Esophagus squamous epithelium (tissue), 5 donors: ENCODE measurements at places on chromosomes 7 and 10.

DNA sequence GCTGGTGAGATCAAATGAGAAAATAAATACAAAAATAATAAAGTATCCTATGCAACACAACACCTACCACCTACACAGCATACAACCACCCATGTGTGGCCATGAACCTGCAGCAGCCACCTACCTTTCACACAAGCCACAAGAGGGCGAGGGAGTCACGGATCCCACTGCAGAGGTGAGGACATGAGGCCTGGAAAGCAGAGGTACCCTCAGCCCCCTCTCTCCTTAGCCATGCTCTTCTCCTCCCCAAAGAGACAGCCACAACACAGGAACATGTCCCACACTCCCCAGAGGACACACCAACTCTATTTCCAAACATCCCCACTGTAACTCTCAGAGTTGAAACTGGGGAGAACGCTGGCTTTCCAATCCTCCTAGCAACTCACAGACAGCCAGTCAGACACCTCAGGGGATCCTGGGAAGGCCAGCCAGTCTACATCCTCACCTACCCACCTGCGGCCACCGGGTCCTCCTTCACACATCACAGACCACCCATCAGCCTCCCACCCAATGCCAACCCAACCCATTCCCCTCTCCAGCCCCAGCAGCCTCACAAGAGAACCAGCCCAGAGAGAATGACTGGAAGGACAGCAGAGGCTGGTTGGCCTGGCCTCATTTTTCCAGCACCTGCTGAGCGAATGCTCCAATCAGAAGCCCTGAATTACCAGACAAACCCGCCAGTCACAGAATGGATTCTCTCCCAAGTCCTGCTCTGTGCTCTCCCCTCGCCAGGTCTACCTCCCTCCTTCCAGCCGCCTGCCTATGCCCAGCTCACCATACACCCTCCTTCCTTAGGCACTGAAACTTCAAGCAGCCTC lies 18.4 kb downstream of the DLG5 start:
- no peak for DNase-seq

- DNase-seq, result no peak
These were observed 5.3 kb downstream of the NFKB2 start for GRCh38 chr10:102400598-102401341.

DNA sequence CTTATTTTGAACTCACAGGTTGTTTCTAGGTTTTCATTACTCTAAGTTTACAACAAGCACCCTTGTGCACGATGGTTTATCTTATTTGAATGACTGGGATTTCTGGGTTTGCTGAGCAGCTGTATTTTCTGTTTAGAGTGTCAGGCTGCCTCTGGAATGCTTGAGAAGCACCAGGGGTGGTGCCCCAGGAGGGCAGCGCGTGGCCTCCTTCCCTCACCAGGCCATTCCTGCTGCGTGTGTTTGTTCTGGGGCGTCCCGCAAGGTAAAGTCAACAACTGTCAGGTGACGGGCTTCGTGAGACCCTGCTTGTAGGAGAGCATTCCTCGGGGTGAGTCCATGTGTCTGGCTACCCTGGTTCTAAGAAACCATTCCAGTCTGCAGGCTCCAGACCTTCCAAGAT lies 54.9 kb downstream of the FAM171A1 start:
- no peak for DNase-seq

DNA sequence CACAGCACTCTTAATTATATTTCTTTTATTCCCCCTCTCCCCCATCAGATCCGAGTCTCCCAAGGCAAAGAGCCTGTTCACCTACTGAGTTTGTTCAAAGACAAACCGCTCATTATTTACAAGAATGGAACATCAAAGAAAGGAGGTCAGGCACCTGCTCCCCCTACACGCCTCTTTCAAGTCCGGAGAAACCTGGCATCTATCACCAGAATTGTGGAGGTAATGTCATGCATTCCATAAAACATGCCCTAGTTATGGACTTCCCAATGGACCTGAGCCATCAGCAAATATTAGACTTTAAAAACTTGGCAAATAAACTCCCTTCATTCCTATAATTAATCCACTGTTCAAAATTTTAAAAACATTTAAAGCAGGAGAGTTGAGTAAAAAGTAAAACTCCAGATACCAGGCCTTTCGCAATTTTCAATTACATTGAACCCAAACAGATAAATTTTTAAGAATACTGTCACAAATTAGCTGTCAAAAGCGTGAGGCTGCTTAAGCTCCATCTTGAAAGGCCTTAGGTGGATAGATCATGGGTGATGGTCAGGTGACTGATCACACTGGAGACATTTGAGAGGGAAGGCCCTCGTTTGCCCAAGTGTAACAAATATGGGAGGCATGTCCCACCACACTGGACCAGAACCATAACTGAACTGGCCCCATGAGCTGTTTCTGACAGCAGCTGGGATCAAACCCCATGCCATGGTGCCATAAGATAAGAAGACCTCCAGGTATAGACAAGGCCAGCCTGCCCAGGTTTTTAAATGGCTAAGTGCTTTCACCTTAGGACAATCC lies 46.9 kb upstream of the ARL4A start:
- DNase-seq, result no peak

- DNase-seq, result no peak
These were observed 37.1 kb downstream of the MASTL start for GRCh38 chr10:27192284-27192683.

DNA sequence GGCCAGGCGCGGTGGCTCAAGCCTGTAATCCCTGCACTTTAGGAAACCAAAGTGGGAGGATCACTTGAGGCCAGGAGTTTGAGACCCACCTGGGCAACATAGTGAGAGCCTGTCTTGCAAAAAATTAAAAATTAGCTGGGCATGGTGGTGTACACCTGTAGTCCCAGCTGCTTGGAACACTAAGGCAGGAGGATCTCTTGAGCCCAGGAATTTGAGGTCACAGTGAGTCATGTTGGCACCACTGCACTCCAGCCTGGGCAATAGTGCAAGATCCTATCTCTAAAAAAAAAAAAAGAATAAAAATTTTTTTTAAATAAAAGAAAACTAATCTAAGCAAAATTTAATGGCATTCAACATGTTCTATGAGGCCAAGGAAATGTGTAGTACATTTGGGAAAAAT lies 44.9 kb upstream of the UBN2 start:
- DNase-seq, result no peak

DNA sequence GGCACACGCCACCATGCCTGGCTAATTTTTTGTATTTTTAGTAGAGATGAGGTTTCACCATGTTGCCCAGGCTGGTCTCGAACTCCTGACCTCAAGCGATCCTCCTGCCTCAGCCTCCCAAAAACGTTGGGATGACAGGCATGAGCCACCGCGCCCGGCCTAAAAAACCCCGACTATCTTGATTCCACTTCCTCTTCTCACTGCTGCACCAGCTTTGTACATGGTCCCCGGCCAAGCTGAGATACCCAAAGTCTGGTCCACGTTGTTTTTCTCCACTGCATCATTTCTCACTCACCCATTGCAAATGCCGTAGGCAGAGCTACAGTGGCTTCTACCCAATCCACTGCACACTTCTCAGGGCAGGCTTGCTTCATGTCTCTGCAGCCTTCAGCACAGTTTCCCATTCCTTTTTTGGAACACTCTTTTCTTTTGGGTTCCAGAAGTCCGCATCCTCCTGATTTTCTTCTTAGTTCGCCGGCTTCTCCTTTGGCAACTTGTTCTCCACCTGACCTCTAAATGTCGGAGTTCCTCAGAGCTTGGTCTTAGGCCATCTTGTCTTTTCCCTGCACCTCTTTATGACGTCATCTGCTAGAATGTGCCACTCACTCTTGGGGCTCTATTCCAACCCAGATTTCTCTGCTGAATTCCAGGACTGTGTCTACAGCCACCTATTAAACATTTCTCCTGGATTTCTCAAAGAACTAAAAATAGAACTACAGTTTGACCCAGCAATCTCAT lies 6.0 kb upstream of the GNB2 start:
- DNase-seq, result no peak

GRCh38 chr7:141328290-141328689 lies 222.9 kb upstream of the AGK start:
- no peak for DNase-seq

DNA sequence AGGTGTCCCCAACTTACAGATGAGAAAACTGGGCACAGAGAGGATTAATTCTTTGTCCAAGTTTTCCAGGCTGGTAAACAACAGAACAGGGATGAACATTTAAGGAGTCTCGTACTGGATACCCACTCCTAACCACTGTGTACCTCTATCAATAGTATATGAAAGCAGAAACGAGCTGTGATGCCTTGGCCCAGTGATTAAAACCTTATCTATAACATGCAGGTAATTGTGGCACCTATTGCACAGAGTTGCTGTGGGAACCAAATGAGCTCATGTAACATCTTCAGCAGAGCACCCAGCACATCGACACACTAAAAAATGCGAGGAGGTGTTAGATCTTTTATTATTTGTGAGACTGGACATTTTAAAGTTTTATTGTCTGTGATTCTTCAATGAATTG lies 1.6 kb downstream of the TMEM273 start:
- no peak for DNase-seq

DNA sequence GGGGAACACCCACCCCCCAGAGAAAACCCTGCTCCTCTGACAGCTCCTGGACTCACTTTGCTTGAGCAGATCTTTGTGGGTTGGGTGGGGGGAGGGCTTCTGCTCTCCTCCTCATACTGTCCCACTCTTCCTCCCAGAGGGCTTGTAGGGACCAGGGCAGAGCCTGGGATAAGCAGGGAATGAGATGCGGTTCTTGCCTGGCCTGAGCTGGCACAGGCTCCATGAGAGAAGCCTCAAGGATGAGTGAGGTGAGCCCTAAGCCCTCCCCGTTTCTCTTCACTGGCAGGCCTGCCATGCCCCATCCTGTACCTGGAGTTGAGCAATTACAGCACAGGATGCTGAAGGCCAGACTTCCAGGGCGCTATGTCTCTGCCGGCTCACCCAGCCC lies 134.7 kb downstream of the ADAM12 start:
- no peak for DNase-seq

GRCh38 chr7:158415316-158415715 lies 172.3 kb downstream of the PTPRN2 start:
- DNase-seq, result no peak

DNA sequence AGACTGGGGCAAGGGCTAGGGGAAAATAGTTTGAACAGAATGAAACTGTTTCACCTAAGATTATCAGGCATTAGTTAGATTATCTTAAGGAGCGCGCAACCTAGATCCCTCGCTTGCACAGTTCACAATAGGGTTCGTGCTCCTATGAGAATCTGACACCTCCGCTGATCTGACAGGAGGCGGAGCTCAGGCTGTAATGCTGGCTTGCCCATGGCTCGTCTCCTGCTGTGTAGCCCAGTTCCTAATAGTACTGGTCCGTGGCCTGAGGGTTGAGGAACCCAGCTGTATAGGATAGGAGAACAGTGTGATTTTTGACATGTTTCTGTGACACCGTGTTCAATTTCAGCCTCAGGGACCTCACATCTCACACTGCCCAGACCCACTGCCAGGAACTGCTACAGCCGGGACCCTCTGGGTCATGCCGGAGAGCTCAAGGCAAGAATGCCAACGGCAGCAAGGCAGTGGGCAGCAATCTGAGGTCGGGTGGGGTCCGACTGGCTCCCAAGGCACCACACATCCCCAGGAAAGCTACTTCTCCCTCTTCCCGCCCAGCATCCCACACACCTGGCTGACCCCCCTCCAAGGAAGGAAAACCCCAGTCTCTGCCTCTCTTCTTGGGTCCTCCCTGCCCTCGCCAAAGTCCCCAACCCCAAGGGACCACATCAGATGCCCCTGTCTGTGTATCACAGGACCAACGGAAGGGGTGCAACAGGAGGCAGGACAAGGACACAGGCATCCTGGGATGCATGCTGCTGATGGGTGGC lies 31.7 kb downstream of the CAMK2B start:
- no peak for DNase-seq

GRCh38 chr10:76009531-76009930 lies 578.1 kb downstream of the LRMDA start:
- no peak for DNase-seq

DNA sequence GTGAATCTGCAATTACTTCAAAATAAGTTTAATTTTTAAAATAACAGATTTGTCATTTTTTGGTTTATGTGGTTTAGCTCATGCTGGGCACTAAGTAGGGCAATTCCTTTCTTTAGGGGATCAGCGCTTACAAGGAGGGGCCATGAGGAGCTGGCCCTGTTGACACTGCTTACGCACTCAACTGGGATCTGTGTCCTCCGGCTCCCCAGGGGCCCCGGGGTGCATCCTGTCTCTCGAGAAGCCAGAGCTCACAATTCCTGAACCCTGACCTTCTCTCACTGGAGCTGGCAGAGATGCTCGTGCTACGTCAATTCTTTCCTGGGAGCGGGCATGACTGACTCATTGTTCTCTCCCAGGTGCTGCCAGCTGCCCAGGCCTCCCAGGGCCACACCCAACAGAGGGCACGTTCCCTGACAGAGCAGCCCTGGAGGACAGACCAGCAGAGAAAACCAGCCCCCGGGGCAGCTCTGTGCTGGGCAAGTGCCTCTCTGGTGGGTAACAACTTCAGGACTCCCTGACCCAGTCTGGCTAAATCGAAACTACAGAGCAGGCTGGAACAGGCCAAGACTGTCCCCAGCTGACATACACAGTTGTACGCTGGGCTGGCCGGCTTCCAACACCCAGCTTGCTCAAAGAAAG lies 36.8 kb downstream of the CTBP2 start:
- DNase-seq, result no peak

GRCh38 chr7:85475071-85475470 lies 288.2 kb upstream of the SEMA3D start:
- DNase-seq, result no peak

DNA sequence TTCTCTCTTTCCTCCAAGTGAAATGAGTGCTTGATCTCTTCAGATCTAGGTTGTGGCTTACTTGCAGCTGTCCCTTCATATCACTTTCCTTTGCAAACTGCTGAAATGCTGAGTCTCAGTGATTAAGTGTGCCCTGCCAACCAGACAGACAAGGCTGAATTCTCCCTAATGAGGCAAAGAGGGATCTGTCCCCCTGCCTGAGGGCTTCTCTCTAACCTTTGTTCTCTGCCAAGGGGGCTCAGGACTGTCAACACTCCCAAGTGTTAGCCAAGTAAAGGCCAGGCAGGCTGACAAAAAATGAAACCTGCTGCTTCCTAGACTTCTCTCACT lies at the start of gene MSS51:
MSS51 (minus strand) TSS at position 24 of the 330 bp plus-strand sequence. CDS start 5,277 bp downstream, outside the sequence.
- DNase-seq, result no peak

DNA sequence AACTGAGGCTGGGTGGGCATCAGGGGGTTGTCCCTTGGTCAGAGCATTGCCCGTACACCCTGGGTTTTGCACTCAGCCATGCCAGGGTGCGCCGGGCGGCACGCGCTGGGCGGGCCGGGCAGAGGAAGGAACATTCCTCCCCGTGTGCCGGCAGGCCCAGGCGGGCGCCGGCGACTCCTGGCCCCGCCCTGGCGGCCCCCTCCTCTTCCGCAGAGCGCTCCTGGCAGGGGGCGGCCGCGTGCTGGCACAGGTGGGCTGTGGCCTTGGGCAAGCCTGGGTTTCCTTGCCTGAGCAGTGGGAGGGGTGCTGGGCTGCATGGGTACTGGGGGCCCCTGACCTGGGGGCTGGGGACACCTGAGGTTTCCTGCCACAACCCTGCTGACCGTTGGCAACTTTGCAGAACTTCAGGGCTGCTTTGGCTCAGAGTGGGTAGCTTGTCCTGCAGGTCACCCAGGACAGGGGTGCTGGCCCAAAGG lies 3.9 kb downstream of the LFNG start:
- no peak for DNase-seq
